Activated CD8-positive, alpha-beta memory T cell treated with anti-CD3 and anti-CD28 coated beads, Interleukin-2, amount 10 ng/mL, durations not matched to agents 7 days and 5 days (primary cell): ENCODE measurements at places on chromosomes 4 and X.
A peak's percentile ranks its signal among the peaks of the same experiment; 100 is the strongest.

DNA sequence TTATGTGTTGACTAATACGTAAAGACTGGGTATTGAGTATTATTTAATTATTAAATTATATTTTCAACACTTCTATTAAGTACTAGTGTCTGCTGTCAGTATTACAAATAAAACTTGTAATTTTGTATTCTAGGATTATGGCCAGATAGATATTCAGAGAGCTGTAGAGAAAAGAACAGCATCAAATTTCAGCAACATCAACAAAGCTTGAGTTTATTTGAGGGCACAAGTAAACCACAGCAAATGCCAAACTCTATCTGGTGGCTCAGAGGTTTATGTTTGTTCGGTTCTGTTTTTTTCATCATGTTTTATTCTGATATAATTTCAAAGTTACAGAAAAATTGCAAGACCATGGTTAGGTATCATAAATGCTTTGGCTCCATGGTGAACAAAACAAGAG is 1530.5 kb downstream of the PCDH18 start:
- no peak for DNase-seq

DNA sequence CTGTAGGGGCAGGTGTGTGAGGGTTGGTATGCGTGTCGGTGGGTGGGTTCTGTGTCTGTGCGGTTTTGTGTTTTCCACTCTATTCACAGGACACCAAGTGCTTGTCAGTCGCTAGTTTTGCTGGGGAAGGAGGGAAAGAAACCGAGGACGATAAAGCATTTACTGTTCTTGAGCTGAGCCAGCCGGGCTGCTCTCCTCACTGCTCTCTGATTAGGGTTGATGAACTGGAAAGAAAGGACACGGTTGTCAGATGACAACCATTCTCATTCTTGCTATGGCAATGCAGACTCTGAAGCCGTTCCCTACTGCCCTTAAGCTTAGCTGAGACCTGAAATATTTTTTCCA is 832 bp downstream of the EGFL6 start:
- no peak for DNase-seq

DNA sequence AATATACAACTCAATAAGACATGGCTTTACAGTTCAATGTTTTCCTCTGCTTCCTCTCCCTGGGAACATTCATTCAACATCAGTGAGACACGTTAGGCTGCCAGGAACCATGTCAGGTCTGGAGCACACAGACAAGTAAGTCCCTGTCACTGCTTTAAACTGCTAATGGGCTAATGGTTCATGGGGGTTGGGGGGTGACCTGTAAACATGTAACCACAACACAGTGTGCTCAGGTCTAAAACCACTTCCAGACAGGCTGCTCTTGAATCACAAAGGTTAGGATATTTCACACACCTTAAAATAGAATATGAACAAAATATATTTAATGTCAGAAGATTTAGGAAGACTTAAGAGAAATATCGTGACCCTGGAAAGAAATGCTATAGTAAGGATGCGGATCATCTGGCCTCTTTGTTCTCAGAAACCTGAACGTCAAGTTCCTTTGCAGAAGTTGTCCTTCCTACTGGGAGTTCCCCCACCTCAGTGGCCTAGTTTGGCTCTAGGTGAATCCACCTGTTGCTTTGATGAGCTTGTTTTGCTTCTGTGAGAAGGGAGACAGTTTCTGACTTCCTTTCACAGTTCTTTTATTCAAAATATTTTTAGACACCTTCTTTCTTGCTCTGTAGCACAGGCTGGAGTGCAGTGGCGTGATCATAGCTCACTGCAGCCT is 359.9 kb downstream of the UNC5C start:
- DNase-seq: no peak

DNA sequence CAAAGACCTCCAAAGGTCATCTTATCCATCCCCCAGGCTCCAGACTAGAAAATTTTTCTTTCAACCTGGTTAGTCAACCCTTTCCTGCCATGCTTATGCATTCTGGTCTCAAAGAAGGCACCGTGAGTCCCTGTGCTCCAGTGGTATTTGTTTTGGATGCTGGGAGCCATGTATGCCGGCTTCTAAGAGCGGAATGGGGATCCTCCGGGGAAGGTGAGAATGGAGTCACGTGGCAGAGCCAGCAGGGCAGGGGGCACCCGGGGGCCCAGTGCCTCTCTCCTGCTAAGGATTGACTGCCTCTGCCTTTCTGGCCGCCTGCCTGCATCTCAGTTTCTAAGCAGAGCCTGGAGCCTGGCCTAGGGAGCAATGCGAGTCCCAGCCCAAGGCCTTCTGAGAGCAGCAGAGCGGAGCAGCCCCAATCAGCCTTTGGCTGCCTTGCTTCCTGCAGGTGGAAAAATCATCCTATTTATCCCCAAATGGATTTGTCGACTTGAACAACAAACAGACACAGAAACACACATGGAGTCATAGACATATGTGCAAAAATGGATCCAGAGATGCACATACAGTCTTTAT is 141.0 kb downstream of the PJA1 start:
- DNase-seq: no peak

DNA sequence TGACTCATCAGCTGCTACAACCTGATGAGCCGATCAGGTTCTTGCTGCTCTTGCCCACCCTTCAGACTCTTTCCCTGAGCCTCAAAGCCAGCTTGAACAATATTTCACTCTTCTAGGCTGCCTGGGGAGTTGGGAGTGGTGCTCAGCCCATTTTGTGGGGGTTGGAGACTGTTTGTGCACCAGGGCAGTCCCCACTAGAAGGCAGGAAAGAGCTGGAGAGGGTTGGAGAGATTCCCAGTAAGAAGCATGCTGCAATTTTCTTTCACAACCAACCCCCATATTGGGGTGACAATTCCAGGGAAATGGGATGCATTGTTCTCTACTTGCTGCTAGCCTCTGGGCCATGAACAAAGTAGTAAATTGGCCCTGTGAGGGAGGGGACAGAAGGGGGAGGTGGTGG is 44.1 kb downstream of the SLC16A2 start:
- no peak for DNase-seq

DNA sequence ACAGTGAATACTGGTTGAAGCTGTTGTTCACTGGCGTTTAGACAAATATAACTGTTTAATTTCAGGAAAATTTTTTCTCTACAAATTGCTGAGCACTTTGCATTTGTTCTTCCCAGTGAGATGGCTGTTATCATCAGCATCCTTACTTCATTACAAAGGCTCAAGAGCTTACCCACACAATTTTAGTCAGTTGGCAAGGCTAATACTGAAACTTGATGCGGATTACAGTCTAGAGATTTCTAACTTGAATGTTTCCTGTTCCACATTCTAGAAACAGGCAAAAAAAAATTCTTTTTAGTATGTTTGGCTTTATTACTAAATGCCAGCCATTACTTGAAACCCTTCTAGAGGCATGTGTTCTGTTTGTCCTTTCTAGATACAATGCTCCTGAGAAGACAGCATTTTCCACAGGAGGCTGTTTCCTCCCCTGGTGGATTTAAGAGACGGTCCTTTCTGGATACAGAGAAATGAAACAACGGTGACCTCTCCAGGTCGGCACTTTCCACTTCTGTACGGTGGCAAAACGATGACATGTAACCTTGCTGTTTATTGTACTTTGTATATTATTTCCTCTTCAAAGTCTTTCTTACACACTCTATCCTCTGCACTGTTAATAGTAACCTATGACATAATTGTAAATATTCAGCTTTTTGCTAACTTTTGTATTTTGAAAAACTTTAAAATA is 80.9 kb downstream of the RFC1 start:
- peak; percentile 26 for DNase-seq

DNA sequence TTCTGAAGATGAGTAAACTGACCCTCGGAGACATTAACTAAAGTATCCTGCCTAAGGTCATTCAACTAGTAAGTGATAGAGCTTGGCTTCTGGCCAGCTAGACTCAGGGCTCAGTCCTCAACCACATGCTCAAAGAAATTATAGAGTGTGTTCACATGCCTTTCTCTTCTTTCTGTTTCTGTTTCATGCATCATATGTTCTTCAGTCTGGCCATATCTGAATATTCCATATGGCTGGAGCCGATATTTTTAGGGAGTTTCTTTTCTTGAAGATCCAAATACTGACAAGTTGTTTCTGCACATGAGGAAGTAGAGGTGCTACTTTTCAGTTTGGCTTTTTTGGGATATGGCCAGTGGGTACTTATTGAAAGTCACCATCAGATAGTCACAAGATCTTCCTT is 44.9 kb downstream of the MMRN1 start:
- DNase-seq: no peak

DNA sequence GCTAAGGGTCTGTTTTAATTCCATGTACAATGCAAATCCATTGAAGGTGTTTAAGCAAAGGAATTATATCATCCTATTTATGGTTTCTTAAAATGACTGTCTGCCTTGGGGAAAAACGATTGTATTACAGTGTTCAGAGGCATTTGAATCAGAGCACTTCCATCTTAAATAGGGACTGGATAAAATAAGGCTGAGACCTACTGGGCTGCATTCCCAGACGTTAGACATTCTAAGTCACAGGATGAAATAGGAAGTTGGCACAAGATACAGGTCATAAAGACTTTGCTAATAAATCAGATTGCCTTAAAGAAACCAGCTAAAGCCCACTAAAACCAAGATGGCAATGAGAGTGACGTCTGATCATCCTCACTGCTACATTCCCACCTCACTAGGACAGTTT is 1167.2 kb upstream of the PABPC4L start:
- DNase-seq: no peak

- no peak for DNase-seq
These were observed 17.3 kb upstream of the SEL1L3 start for GRCh38 chr4:25879991-25880651.
